Glomerular endothelial cell (primary cell): ENCODE measurements at places on chromosomes 2 and 18.

GRCh38 chr2:180507028-180507427, 473.4 kb upstream of the UBE2E3 start:
- DNase-seq, result no peak

GRCh38 chr2:195322324-195322723, 334.7 kb upstream of the SLC39A10 start:
- DNase-seq, result no peak

GRCh38 chr2:100394111-100394641, 23.3 kb downstream of the CHST10 start:
- DNase-seq, result no peak

DNA sequence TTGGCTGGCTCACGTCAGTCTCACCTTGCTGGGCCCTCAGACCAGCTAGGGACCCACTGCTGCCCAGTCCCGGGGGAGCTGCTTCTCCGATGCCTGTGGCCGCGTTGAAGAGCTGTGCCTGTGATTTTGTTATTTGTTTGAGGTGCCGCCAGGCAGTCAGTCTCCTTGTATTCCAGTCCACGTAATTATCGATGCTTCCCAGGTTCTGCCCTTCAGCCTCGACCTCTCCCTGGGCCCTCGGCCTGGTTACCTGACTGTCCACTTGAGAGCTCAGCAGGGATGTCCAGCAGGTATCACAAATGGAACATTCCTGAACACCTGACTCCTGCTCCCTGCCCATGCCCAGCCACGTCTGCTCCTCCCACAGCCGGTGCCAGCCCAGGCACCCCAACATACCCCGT, 195.9 kb upstream of the HS6ST1 start:
- DNase-seq, result no peak

- DNase-seq, result no peak
Observed at GRCh38 chr2:66171530-66171929, 263.4 kb upstream of the MEIS1 start.

GRCh38 chr2:119267604-119268003, 44.0 kb downstream of the STEAP3 start:
- DNase-seq, result no peak

DNA sequence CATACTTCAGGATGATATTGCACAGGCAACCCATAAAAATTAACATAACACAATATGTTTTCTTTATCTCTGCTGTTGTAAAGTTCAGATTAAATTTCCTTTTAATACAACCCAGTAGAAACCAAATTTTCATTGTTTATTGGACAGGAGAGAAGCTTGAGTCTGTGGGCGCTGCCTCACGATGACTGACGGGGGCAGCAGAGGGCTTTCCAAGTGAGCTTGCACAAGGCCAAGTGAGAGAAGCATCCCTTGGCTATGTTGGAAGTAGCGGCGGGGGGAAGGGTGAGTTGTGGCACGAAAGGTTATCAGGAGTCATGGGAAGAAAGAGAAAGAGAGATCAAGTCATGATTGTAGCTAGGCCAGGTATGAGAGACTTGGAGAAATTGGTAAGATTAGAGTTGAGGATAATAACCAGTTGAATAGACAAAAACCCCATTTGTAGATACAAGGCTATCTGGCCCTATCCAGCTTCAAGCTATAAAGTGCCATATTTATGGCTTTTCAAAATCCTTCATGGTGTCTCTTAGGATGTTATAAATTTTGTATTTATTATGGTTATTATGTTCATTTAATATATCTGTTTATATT, 413.7 kb upstream of the FAM98A start:
- DNase-seq, result peak; percentile 5

DNA sequence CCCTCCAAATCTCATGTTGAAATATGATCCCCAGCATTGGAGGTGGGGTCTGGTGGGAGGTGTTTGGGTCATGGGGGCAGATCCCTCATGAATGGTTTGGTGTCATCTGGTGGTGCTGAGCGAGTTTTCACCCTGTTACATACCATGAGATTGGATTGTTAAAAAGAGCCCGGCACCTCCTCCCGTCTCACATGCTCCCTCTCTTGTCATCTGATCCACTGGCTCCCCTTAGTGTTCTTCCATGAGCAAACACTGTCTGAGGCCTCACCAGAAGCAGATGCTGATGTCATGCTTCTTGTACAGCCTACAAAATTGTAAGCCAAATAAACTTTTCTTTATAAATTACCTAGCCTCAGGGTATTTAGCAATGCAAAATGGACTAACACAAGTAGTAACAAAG, 405.0 kb upstream of the SLC39A10 start:
- no peak for DNase-seq

DNA sequence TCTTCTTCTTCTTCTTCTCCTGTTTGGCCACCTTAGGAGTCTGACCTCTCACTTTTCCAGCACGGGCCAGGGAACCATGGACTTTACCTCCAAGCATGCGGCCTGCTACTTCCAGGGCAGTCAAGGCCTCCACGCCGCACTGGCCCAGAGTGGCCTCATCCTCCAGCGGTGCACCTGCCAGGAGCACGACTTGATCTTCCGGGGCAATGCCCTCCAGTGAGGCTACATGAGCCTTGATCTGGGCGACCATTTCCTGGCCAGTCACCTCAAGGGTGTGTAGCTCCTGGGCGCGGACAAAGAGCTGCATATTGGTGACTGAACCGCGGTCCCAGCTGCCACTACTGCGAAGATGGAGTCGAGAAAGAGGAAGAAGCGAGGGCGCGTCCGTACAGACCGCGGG, 67.1 kb downstream of the DIPK1C start:
- DNase-seq, result no peak

- peak; percentile 82 for DNase-seq
Observed at GRCh38 chr2:151922845-151923666, 94.8 kb upstream of the ARL5A start.

DNA sequence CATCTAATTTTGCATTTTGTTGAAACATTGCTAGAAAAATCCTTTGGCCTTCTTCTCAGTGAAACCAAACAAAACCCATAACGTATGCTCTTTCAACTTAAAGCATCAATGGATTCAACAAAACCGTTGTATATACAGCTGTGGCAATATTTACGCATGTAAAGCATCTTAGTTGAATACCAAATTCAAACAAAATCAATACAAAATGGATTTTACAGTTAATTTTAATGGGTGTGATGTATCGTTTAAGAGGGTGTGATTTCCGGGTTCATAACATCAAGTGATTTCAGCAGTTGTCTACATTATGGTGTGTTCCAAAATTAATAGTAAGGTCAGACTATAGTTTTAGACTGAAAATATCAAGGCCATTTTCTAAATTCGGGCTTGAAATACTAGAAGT, 198.2 kb downstream of the TGIF1 start:
- no peak for DNase-seq

GRCh38 chr2:73928963-73929347, 2.3 kb downstream of the DGUOK start:
- no peak for DNase-seq

- no peak for DNase-seq
Observed at GRCh38 chr2:8626572-8626971, 55.3 kb upstream of the ID2 start.

GRCh38 chr2:113131352-113132185, 4.2 kb downstream of the IL1RN start:
- no peak for DNase-seq

DNA sequence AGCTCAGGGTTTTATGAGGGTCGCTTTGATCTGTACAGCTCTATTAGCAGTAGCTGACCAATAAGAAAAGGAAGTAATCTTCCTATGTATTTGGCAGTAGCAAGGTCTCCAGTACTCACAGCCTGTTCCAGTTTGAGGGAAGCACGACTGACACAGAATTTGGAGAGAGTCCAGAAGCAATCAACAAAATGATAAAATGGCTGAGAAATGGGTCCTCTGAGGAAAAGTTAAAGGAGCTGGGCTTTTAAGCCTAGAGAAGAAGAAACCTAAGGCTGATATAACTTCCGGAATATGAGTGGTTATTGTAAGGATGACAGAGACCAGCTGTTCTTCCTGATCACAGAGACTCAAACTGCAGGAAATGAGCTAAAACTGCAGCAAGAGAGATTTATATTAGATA, 382.8 kb downstream of the GPD2 start:
- DNase-seq, result no peak

GRCh38 chr2:146124741-146125140, 1604.8 kb upstream of the ZEB2 start:
- DNase-seq, result no peak

DNA sequence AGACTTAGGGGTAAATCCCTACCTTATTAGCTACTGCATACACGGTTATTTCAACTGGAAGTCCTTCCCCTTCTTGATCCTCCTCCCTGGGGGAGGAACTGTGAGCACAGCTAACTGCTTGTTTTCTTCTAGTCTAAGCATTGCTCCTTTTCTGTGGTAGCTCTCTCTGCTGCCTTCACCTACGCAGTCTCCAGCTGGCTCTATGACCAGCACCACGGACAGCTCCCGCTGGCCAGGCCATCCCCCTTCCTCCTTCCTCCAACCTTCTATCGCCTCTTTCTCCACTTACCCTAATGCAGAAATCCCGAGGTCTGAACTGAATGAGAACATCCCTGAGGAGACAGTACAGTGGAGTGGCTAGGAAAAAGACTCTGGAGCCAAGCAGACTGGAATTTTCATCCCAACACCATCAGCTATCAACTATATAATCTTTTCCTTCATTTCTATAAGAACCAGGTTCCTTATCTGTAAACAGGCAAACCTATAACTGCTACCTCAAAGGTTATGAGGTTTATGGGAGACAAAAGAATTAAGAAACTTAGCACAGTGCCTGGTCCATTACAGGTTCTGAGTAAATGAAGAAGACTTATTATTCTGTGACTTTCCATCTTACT, 4.7 kb upstream of the CFAP65 start:
- DNase-seq, result no peak

GRCh38 chr2:239597216-239597615, 196.4 kb upstream of the HDAC4 start:
- DNase-seq, result no peak

DNA sequence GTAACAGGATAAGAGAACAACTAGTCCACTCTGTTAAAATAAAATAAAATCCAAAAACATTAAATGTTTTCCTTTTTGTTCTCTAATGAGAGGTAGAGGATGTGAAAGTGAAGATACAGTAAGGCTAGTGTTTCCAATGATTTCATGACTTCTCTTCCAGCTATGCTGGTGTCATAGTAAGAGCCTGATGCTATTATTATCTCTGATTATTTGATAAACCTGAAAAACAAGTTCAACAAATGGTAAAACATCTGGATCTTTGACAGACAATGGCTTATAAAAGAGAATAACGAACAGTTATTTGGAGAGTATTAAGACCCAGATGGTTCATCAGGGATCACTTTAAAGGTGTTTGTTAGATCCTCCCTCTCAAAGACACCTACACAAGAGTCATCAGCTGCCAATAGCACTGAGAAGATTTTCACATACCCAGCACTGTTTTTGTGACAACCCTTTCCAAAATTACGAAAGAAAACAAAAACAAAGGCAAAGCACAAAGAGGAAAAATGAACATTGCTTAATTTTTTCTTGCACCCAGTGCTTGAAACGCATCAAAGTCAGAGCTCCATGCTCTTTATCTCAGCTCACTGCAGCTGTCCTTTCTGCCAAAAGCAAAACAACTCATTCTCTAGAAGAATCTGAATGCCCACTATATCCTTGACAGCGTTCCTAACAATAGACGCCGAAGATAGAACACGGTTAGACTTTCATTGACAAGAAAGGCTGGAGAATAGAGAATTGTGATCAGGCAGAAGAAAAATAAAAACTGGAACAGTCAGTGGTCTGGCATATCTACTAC, 168.6 kb downstream of the SLC8A1 start:
- no peak for DNase-seq

DNA sequence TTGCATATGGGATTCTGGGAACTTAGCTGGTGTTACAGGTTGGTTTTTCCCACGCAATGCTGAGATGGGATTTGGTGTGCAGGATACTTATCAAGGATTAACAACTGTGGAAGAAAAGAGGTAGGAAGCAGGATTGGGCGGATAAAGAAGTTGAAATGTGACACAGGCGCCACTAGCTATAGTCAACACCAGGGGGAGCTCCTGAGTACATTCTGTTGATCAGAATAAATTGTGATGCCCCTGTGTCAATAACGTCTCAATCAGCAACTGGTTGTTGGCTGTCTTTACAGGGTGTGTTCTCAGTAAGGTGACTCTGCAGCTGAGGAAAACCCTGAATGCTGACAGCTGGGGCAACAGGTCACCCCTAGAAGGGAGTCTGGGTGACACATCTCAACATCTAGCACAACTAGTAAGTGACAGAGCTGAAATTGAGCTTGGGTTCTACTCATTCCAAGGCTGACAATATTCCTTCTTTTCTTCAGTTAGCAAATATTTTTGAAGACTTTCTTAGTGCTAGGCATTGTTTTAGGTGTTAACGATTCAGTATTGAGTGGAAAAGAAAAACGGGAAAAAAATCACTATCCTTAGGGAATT, 143.0 kb downstream of the ARL6IP6 start:
- DNase-seq, result peak; percentile 2

DNA sequence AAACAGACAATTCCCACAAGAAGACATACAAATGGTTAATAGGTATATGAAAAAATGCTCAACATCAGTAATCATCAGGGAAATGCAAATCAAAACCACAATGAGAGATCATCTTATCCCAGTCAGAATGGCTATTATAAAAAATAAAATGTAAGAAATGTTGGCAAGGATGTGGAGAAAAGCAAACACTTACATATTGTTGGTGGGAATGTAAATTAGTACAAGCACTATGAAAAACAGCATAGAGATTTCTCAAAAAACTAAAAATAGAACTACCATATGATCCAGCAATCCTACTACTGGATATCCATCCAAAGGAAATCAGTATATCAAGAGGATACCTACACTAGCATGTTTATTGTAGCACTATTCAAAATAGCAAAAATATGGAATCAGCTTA, 186.6 kb downstream of the NOL4 start:
- DNase-seq, result no peak

GRCh38 chr2:28199995-28200679, 192.5 kb upstream of the FOSL2 start:
- no peak for DNase-seq

GRCh38 chr2:74696829-74697228, 42.8 kb downstream of the SEMA4F start:
- no peak for DNase-seq

- DNase-seq, result no peak
Observed at GRCh38 chr2:158319269-158319668, 137.3 kb downstream of the CCDC148 start.

GRCh38 chr2:1515986-1516797, 102.9 kb downstream of the TPO start:
- DNase-seq, result no peak

DNA sequence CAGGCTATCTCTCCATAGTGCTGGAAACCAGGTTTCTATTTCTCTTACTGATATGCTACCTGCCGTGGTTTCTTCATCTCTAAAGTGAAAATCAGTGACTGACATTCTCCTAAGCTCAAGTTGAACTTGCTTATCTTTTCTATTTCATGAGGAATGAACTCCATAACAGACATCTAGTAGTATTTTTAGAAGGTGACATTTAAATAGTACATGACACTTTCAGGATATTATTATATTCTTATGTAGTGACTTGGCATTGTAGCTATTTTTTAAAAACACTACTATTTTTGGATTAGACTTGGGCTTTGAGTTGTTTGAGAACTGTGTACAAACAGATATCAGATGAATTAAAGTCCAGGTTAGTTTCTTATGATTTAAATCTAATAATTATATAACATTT, 1381.8 kb downstream of the DSC3 start:
- DNase-seq, result no peak
